ENCODE measurements at places on chromosomes 12 and 14.
A peak's percentile ranks its signal among the peaks of the same experiment; 100 is the strongest.

- DNase-seq: peak; percentile 14
Observed at GRCh38 chr12:20305470-20305869, 62.9 kb upstream of the PDE3A start.

- DNase-seq: no peak
Observed at GRCh38 chr12:93039930-93040329, 110.8 kb upstream of the EEA1 start.

GRCh38 chr12:65949971-65950370 is 125.7 kb downstream of the HMGA2 start:
- DNase-seq: no peak

- no peak for DNase-seq
Observed at GRCh38 chr12:108459149-108459548, 55.9 kb upstream of the FICD start.

- no peak for DNase-seq
Observed at GRCh38 chr12:52356762-52357580, 10.3 kb downstream of the KRT85 start.

Data from fibroblast of mammary gland (primary cell).